ENCODE measurements at places on chromosomes 5 and 9.

- no peak for DNase-seq
Observed at GRCh38 chr5:76617675-76618074, 5.5 kb downstream of the F2RL2 start.

- DNase-seq = peak; percentile 87
Observed at GRCh38 chr5:10601246-10602030, 37.6 kb downstream of the ANKRD33B start.

GRCh38 chr5:107470295-107470582, 200.5 kb downstream of the EFNA5 start:
- DNase-seq = no peak

GRCh38 chr5:6490246-6490645, 41.6 kb downstream of the UBE2QL1 start:
- DNase-seq = no peak

- peak; percentile 70 for DNase-seq
Observed at GRCh38 chr9:93827545-93828330, 127.4 kb downstream of the BARX1 start.

DNA sequence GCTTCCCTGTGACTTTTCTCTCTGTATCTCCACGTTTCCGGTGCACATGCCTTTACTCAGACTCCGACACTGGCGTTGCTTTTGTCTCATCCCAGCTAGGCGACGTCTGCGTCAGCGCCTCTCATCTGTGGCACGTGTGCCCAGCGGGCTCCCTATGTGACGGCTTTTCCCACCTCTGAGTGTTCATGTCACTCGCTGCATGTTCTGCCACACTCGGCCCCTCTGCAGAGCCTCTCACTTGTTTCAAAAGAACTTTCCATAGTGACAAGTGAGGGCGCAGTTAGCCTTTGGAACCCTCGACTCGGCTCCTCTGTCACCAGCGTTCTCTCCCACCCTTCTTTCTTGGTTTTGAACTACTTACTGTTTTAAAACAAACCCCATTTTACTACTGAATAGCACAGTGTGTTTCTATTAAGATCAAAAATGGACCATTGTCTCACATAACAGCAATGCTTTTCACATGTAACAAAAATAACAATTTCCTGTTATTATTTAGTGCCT, 113.4 kb upstream of the CACNA1B start:
- DNase-seq = no peak

GRCh38 chr5:168737066-168737465, 157.9 kb upstream of the PANK3 start:
- DNase-seq = no peak

DNA sequence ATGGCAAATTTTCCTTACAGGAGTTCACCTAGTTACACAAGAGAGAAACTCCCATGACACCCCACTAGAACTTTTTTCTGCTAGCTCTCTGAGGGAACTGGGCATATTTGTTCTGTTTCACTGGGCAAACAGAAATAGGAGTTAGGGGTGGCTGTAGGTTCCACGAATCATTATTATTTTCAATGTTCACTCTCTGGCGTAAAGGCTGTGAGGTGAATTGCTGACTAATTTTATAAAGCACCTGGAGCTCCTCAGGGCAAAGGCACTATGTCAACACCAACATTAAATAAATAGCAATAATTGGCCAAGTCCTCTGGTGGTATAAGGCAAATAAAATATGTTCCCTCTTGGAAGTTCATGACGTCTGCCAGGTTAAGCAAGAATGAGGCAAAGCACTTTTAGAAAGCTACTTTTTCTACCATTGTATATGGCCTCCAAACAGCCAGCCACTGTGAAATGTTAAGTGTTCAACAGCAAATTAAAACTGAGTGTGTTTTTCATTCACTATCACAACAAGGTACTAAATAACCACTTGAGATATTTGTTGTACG, 344.6 kb downstream of the PDE4D start:
- DNase-seq = no peak

DNA sequence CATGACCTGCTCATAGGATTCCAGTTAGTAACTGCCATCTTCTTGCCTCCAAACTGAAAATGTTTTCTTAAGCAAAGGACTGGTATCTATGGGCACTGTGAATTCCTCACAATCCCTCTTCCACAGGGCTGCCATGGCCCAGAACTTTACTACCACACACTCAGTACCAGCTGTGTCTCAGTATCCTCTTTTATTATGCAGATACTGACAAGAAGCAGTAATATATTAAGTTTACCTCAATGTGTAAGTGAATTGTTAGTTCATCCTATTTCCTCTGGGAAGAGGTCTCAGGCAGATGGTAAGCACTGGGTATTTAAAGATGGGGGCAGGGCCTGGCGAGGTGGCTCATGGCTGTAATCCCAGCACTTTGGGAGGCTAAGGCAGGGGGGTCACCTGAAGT, 320.8 kb upstream of the RFX3 start:
- no peak for DNase-seq

DNA sequence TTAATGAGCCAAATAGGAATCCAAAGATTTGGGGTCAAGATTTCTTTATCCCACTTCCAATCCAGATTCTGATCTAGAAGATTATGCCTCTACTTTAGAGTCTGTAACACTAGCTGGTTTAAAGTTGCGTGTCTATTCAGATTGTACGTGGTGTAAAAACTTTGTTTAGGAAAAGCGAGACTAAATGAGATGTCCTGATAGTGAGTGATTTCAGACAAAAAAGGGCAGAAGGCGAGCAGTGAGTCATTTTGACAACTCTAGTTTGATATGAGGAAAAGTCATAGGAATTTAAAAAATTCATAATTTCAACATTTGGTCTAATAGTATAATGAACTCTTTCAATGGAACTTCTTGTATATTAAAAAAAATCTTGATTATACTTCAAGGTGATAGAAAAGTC, 119.6 kb upstream of the KLF9 start:
- DNase-seq = no peak

GRCh38 chr5:157845914-157846598, 12.9 kb downstream of the CLINT1 start:
- DNase-seq = no peak

GRCh38 chr5:38845526-38846378, at the start of gene OSMR:
TSS of gene OSMR (plus strand) at chr5:38846012. CDS start at chr5:38869045, 23,033 bp downstream.
- DNase-seq = peak; percentile 89

Data from femur (tissue), 1 donor.